ENCODE measurements at places on chromosomes 12 and 14.

DNA sequence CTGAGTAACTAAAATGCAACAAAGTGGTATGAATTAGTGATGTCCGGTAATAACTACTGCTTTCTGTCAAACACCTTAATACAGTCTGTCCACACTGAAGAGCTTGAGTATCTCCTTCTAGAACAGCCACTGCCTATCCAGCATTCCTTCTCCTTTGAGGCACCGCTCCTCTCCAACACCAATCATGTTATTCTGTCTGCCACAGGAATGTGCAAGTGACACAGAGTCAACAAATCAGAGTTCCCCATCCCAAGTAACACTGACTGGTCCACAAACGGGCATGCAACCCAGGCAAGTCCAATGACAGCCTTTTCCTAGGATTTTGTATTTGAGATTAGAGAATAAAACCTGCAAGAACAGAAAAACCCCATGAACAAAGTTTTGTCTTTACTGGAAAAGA lies 3.8 kb downstream of the GXYLT1 start:
- no peak for DNase-seq

- no peak for DNase-seq
Measured at GRCh38 chr14:22870811-22871223, 723 bp upstream of the LRP10 start.

GRCh38 chr12:27535318-27535717 lies 11.3 kb downstream of the PPFIBP1 start:
- DNase-seq = no peak

DNA sequence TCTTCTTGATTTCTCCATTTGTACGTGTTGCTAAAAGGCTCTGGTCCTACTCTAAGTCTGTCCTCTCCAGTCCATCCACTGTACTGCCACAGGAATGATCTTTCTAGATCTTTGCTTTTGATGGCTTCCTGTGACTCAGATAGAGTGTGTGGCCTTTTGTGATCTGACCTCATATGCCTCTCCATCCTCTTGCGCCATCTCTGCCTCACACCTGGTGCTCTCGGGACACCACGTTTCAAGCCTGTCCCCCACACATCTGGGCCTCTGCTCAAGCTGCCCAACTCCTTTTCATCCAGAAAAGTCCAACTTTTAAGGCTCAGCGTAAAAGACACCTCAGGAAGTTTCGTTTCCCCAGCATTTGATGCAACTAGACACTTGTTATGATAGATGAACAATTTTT lies 39.0 kb downstream of the DCAF4 start:
- no peak for DNase-seq

DNA sequence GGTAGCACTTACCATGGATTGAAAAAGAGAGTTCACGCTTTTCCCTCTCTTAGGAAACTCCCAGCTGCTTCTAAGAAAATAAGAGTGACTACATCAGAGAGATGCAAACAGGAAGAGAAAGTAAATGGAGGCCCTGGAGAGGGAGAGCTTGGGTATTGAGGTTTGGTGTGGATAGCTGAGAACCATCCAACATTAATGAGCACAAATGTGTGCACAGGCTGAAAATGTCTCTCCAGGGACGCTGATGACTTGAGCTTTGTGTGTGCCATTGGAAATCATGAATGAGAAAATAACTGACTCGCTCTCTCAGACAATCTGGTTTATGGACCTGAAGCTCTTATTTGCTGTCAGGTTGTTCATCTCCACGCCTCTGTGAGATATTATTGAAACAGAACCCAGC lies 318.8 kb downstream of the NRXN3 start:
- DNase-seq = no peak

DNA sequence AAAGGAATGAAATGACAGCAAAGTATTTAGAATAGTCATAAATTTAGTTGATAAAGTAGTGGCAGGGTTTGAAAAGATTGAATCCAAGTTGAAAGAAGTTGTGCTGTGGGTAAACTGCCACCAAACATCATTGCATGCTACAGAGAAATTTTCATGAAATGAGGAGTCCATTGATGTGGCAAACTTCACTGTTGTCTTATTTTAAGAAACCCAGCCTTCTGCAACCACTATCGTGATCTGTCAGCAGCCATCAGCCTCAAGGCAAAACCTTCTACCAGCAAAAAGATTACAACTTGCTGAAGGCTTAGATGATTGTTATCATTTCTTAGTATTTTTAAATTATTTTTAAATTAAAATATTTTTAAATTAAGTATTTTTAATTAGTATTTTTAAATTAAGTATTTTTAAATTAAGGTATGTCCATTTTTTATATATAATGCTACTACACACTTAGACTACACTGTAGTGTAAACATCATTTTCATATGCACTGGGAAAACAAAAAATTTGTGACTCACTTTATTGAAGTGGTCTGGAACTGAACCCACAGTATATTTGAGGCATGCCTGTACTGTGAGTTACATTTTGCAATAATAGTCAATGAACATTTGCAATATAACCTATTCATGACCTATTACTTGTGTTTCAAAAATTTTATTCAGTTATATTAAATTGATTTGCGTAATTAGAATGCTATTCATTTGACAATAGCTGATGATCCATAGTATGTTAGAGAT lies 67.2 kb upstream of the SYT1 start:
- DNase-seq = no peak

DNA sequence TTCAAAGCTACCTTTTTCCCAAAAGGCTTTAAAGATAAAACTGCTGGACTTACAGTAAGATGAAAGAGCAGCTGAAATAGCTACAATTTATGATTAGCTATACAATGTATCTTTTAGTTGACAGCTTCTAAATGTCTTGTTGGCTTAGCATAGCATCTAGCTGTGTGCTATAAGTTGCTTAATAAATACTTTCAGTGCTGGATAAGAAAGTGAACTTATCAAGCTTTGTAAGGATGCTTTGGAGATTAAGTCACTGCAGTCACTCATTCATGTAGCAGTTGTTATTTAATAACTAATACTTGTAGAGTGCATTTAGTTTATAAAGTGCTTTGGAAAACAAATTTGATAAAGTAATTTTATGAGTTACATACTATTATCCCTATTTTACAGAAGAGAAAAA lies 14.6 kb downstream of the CFAP54 start:
- no peak for DNase-seq

GRCh38 chr12:57584690-57585089 lies 6.3 kb upstream of the PIP4K2C start:
- DNase-seq = no peak

Data from right renal cortex interstitium (tissue), 3 donors.